ENCODE measurements at places on chromosomes 7 and 10.

DNA sequence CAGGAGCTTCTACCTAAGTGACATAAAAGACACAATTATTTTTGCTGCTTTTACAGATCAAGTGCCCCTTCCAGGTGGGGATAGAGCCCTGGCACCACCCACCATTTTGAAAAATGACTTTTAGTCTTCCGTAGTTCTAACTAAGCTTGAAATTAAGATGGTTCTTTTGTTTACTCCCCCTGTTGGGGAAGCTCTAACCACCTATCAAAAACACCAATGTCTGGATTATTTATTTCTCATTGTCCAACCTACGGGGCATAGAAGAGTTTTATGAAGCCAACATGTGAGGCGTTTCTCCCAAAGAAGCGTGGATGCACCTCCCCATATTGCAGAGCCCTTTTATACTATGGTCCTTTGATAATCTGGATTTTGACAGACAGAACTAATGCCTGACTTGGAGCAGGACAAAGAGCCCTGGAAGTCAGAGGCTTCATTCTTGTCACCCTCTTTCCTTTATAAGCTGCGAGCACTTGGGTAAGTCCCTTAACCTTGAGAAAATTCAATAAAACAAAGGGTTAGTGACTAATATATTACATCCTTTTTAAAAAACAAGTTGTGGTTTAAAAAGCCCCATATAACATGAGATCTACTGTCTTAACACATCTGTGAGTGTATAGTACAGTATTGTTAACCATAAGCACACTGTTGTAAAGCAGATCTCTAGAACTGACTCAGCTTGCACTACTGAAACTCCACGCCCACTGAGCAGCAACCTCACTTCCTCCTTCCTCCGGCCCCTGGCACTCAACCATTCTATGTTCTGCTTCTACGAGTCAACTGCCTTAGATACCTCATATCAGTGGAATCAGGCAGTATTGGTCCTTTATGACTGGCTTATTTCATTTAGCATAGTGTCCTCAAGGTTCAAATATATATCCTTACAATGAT is 67.5 kb downstream of the ATXN7L1 start:
- peak overlapping the region; percentile 28 for H3K4me3 ChIP-seq
- peaks cover 58% of the 10 kb centered on the region for H3K4me1 ChIP-seq
- no peaks in the 10 kb centered on the region for H3K36me3 ChIP-seq
- H3K27me3 ChIP-seq, result peaks cover 2% of the 10 kb centered on the region
- DNase-seq, result peak; percentile 80

DNA sequence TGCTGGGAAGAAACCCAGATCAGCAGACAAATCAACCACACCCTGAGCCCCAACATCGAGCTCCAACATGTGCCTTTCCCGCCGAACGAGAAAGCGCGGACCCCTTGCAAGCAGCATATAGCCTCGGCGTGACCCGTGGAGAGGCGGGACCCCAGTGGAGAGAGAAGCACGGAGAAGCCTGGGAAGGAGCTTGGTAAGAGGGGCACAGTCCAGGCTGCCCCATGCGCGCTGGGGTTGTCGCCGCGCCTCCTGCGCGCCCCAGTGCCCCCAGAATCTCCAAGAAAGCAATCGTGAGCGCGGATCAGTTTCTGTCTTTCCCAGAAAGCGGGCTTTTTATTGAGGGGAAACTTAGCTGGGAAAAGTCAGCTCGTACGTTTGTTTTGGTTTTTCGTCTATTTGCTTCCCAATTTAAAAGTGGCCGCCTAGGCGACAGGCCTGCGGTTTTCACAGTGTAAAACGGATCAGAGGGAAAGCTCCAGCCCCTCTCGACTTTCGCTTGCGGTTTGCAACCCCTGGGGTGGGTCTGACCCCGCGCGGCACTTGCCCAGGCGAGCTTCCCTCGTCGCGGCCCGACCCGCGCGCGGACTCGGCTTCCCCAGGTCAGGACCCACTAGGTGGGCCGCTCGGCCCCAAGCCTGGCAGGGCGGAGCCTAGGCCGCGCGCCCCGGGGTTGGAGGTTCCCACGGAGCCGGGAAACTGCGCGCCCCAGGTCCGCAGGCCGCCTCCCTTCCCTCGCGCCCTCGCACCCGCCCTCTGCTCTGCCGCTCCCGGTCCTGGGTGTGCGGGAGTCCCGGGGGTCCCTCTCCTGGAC is 31.1 kb downstream of the SKIDA1 start:
- H3K36me3 ChIP-seq, result no peaks in the 10 kb centered on the region
- H3K27ac ChIP-seq, result no peak overlapping the region
- H3K4me1 ChIP-seq, result peaks cover 15% of the 10 kb centered on the region
- H3K4me3 ChIP-seq, result peak overlapping the region; percentile 80
- peaks cover 59% of the 10 kb centered on the region for H3K27me3 ChIP-seq
- DNase-seq, result peak; percentile 31

DNA sequence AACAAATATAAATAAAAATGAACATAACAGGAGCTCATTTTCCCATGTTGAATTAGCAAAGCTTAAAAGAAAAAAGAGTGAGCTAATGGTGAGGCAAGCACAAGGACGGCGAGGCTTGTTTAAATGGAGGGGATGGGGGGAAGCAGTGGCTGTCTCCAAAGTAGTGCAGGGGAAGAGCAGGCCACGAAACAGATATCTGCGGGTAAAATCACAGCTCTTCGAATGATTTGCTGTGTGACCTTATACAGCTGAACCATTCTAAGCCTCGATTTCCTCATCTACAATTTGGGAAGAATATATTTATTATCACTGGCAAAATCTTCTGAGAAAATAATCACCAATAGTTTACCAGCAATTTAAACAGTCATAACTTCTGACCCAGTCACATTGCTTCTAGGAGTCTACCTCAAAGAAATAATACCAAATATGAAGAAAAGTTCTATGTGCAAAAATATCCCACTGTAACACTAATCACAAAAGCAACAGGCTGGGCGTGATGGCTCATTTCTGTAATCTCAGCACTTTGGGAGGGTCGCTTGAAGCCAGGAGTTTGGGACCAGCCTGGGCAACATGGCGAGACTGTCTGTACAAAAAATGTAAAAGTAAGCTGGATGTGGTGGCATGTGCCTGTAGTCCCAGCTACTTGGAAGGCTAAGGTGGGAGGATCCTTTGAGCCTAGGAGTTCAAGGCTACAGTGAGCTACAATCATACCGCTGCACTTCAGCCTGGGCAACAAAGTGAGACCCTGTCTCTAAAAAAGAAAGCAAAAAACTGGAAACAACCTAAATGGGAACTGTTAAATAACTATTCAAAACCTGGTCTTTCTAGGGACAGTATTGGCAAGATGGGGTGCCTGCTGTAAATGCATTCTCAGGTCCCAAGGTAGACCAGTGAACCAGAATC is 63.1 kb upstream of the ASAH2 start:
- no peak overlapping the region for H3K4me3 ChIP-seq
- H3K27ac ChIP-seq, result no peak overlapping the region
- no peaks in the 10 kb centered on the region for H3K27me3 ChIP-seq
- DNase-seq, result no peak
- H3K36me3 ChIP-seq, result peaks cover 18% of the 10 kb centered on the region
- H3K4me1 ChIP-seq, result peaks cover 7% of the 10 kb centered on the region

DNA sequence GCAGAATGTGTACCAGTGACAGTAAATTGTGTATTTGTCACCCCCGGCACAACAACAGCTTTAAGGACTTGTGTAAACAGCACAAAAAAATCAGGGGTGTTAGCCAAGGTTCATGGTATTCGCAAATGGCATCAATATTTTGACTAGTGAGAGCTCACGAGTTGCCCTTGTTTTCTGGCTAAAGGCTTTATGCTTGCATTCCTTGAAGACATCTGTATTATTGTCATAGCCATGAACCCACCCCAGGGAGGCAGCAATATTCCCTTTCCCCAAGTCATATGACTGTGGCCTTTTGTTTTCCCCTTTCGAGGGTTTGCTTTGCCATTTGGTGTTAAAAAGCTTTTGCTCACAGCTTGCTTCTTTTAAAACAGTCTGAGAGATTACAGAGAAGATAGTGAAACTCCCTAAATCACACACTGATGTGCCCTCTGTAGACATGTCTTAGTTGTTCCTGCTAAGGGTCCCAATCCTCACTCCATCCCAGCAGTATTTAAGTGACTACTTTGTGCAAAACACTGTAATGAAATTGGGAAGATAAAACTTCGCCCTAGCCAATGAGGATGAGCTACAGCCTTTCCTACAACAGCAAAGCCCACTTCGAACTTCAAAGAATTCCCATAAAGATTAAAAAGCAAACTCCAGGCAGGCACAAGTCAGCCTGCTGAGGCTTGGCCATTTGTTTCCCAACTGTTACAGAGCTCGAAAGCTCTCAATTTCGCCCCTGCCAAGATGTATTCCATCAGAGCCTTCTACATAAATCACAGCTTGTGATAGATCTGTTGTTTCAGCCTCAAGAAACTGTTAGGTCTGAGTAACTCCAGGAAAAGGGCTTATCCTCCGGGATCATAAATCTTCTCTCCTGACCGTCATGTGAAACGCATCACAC is 172.3 kb downstream of the ADAM12 start:
- DNase-seq, result no peak
- no peak overlapping the region for H3K27ac ChIP-seq
- H3K27me3 ChIP-seq, result no peaks in the 10 kb centered on the region
- H3K36me3 ChIP-seq, result no peaks in the 10 kb centered on the region
- no peak overlapping the region for H3K4me3 ChIP-seq
